ENCODE measurements at places on chromosomes 6 and 20.

- DNase-seq = no peak
These were observed 731.6 kb upstream of the GJE1 start for GRCh38 chr6:141401168-141401567.

GRCh38 chr20:23782366-23782983 is 31.7 kb upstream of the CST1 start:
- no peak for DNase-seq

GRCh38 chr20:37981568-37981967 is 51.7 kb downstream of the TTI1 start:
- DNase-seq = no peak

GRCh38 chr6:37994223-37994622 is 174.7 kb downstream of the ZFAND3 start:
- no peak for DNase-seq

GRCh38 chr6:89148016-89148750 is 2.3 kb downstream of the PM20D2 start:
- DNase-seq = no peak

GRCh38 chr20:1825507-1825906 is 69.7 kb upstream of the SIRPA start:
- DNase-seq = peak; percentile 59

DNA sequence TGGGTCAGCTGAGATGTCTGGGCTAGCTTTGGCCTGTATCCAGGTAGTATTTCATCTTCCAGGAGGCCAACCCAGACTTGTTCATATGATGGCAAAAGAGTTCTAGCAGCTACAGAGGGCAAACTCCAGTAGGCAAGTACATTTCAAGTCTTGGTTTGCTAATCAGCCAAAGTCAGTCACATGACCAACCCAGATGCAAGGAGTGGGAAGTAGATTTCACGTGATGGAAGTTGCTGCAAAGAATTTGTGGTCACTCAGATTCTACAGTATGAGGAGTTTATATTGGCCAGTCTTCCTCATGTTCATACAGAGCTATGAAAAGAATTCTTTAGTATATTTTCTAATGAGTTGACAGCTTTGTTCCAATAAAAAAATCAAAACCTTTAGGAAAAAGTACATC is 101.8 kb downstream of the PHACTR1 start:
- no peak for DNase-seq

DNA sequence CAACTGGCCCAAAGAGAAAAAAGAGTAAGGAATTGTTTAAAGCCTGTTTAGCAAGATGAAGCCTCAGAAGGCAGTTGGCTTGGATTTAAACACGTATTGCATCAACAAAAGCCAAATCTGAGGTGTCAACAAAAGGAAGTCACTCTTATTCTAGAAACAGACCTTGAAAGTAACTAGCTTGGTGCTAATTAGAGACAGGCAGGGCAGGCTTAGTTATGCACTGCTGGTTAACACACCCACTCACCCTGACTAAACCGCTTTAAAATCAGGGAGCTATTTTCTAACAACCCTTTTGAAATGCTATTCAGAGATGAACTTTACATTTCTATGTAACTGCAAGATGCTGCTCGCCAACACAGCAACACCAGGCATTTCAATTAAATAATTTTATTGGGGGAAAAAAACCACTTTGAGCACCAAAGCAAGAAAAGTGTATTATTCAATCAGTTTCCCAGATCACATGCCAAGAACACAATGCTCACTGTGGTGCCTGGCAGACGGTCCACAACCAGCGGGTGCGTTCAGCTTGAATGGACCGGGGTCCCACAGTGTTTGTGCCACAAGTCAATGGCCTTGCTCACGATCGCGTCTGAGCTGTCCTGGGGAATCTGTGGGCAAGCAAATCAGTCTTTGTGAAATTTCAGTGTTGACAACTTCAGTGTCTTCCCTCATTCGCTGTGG is 23.6 kb downstream of the TBC1D7 start:
- DNase-seq = no peak
